Spinal cord (tissue), 10 donors: ENCODE measurements at places on chromosomes 4 and X.

GRCh38 chr4:2537011-2537830 lies 774 bp downstream of the FAM193A start:
- H3K27me3 ChIP-seq: no peaks in the 10 kb centered on the region
- peaks cover 5% of the 10 kb centered on the region for H3K36me3 ChIP-seq
- peak; percentile 11 for DNase-seq
- H3K4me1 ChIP-seq: peaks cover 26% of the 10 kb centered on the region
- peak overlapping the region; percentile 62 for H3K4me3 ChIP-seq

DNA sequence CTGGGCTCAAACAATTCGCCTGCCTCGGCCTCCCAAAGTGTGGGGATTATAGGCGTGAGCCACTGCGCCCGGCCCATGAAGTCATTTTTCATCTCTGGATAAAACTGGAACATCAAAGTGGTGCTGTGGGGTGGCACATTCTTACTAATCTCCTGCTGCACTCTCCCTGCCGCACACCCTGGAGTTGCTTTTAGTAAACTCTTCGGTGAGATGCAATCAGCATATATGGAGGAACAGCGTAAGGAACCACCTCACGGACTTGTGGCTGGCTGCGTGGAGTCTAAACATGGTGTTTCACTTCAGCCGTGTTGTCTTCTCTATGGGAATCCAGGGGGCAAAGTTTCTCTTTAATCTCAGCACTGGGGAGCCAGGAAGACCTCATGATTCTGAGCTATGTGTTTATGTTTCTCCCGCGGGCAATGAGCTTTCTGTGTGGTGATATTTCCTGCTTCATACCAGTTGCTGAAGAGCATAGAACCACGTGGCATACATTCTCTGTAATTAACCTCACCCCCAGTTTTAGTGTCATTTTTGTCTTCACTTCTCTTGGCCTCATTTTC lies 2.1 kb upstream of the RHOH start:
- H3K4me3 ChIP-seq: no peak overlapping the region
- H3K36me3 ChIP-seq: no peaks in the 10 kb centered on the region
- peaks cover 3% of the 10 kb centered on the region for H3K4me1 ChIP-seq
- H3K27me3 ChIP-seq: no peaks in the 10 kb centered on the region
- no peak for DNase-seq

DNA sequence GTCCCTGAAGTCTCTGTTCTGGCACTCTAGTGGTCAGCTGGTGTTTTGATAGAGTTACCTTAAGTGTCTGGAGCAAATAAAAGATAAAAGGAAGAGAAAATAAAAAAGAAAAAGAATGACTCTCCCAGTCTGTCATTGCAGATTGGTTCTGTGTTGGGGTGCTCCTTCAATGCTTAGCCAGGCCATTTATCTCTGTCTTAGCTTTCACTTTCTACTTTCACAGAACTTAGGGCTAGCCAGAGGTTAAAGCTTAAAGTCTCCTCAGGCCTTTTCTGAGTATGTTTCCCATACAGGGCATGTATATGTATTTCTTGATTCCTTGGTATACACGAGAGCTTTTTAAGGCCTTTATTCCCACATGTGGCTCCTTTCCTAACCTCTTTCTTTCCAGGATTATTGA lies 83.1 kb upstream of the TEX13D start:
- H3K36me3 ChIP-seq: no peaks in the 10 kb centered on the region
- H3K27me3 ChIP-seq: no peaks in the 10 kb centered on the region
- H3K4me3 ChIP-seq: no peak overlapping the region
- H3K4me1 ChIP-seq: no peaks in the 10 kb centered on the region
- no peak overlapping the region for H3K27ac ChIP-seq

DNA sequence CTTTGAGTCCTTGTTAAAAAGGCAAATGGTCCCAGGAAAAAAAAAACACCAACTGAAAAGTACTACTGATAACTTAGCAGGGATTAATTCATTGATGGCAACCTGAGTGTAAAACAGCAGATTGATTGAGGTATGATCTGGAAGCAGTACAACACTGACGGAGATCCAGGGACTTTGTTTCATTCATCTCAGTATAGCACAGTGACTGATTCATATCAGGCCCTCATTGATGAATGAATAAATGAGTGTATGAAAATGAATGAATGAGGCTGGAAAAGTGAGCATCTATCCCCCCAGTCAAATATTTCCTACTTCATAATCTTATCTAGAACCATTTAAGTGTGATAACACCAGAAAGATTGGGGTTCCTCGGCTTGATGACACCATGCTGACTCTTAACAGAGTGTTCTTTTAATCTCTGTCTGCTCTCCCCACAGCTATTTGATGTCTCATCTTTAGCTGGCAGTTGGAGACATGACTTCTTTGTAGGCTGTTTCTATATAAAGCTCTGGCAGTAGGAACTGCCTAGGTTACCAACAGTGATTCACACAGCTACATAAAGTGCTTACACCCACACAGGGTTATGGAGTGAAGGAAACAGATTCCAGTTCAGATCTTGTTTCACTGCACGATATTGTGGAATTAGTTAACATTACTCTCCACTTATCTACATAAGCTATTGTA lies 18.6 kb upstream of the RNF128 start:
- H3K4me1 ChIP-seq: no peaks in the 10 kb centered on the region
- no peak overlapping the region for H3K27ac ChIP-seq
- DNase-seq: no peak
- no peaks in the 10 kb centered on the region for H3K36me3 ChIP-seq

- no peak for DNase-seq
- H3K36me3 ChIP-seq: no peaks in the 10 kb centered on the region
- H3K4me1 ChIP-seq: no peaks in the 10 kb centered on the region
- no peak overlapping the region for H3K27ac ChIP-seq
- H3K4me3 ChIP-seq: no peak overlapping the region
- H3K27me3 ChIP-seq: no peaks in the 10 kb centered on the region
Observed at GRCh38 chrX:30814978-30815377, 74.1 kb downstream of the TAB3 start.

DNA sequence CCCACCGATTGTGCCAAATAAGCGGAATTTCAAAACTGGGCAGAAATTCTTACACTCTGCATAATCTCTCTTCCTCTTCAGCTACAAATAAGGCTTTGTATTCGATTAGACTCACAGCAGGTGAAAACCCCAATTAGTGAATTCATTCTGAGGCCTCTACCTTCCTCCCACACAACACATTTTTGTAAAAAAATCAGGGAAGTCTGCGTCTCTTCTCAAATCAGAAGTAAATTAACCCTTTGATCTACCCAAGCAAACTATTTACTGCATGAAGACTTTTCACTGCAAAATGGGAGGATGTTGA lies 200.6 kb upstream of the FTHL17 start:
- DNase-seq: no peak
- H3K4me1 ChIP-seq: no peaks in the 10 kb centered on the region
- H3K27ac ChIP-seq: no peak overlapping the region
- H3K4me3 ChIP-seq: no peak overlapping the region

DNA sequence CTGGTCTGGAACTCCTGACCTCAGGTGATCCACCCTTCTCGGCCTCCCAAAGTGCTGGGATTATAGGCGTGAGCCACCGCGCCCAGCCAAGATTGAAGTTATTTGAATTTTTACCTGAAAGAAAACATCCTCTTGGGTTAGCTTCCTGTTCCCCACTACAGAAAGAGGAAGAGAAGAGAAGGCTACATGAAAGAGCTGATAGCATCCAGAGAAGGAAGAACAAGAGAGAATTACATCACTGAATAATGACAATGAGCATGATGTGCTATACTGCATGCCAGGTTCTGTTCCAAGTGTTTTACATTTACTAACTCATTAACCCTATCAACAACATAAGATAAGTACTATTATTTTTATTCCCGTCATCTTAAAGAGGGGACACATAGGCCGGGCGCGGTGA lies 11.5 kb upstream of the TBC1D1 start:
- H3K4me3 ChIP-seq: no peak overlapping the region
- H3K27me3 ChIP-seq: no peaks in the 10 kb centered on the region
- no peaks in the 10 kb centered on the region for H3K4me1 ChIP-seq

- no peaks in the 10 kb centered on the region for H3K27me3 ChIP-seq
- DNase-seq: no peak
- H3K27ac ChIP-seq: no peak overlapping the region
- no peak overlapping the region for H3K4me3 ChIP-seq
Observed at GRCh38 chr4:98720871-98721480, 62.6 kb upstream of the TSPAN5 start.

DNA sequence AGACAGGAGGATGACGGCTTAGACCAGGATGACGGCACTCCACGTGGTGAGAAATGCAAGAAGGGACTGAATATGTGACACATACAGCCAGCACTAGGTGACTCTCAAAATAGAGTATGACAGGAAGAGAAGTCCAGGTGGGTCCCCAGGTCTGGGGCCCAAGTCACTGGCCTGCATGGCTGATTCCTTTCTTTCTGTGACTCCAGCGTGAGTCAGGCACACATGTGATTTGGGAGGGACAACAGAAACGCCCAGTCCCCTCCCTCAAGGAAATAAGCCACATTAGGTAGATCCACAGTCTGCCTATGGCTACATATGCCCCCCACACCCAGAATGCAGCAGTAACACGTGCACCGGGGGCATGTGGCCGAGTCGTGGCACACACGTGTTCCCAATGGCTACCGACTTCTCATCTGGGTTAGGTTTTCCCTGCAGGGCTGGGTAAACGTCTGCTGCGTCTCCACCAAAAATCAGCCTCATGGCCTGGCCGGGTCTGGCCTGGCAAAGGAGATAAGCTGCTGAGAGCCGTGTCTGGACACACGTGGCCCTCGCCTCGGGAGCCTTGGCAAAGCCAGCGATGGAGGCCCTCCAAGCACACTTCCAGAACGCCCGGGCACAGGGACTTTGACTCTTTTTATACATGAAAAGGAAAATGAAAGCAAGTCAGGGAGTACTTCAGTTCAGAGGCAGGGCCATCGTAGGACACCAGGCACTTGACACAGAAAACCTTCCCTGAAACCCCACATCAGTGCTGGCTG lies 19.3 kb downstream of the SEL1L3 start:
- no peaks in the 10 kb centered on the region for H3K4me1 ChIP-seq
- no peak overlapping the region for H3K4me3 ChIP-seq
- peaks cover 11% of the 10 kb centered on the region for H3K36me3 ChIP-seq
- no peak overlapping the region for H3K27ac ChIP-seq
- DNase-seq: no peak

DNA sequence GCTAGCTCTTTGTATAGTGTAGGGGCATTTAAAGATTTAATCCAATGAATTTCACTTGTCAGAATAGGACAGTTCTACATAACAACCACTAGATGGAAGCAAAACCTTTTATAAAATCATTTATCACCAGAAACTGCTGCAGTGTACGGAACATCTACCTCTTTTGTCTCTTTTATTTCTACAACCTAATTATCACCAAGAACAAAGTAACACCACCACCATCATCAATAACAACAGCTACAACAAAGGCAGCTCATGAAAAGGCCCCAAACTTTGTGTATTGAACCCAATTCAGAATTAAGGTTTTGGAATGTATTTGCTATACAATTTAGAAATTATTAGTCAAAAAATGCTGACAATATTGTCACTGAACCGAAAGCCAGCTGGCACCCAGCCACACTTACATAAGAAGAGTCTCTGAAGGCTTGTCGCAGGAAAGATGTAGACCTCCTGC lies 260.9 kb upstream of the RPS6KA3 start:
- no peak overlapping the region for H3K4me3 ChIP-seq
- H3K4me1 ChIP-seq: no peaks in the 10 kb centered on the region

GRCh38 chr4:129822701-129823100 lies 726.7 kb downstream of the C4orf33 start:
- DNase-seq: no peak
- no peaks in the 10 kb centered on the region for H3K4me1 ChIP-seq

DNA sequence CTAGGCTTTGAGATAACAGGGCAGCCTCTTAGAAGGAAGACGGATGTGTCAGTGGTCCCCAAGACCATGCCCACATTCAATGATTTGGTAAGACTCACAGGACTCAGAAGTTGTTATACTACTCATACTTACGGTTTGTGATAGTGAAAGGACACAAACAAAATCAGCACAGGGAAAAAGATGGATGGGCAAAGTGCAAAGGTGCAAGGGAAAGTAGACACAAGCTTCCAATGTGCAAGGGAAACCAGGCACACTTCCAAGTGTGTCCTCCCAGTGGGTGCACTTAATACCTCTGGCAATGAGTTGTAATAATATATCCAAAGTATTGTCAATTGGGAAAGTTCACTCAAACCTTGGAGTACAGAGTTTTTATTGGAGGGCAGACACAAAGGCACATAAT lies 53.8 kb upstream of the VCX start:
- no peaks in the 10 kb centered on the region for H3K4me1 ChIP-seq
- H3K36me3 ChIP-seq: no peaks in the 10 kb centered on the region
- no peak overlapping the region for H3K4me3 ChIP-seq
- H3K27me3 ChIP-seq: peaks cover 4% of the 10 kb centered on the region
- no peak for DNase-seq
- no peak overlapping the region for H3K27ac ChIP-seq

DNA sequence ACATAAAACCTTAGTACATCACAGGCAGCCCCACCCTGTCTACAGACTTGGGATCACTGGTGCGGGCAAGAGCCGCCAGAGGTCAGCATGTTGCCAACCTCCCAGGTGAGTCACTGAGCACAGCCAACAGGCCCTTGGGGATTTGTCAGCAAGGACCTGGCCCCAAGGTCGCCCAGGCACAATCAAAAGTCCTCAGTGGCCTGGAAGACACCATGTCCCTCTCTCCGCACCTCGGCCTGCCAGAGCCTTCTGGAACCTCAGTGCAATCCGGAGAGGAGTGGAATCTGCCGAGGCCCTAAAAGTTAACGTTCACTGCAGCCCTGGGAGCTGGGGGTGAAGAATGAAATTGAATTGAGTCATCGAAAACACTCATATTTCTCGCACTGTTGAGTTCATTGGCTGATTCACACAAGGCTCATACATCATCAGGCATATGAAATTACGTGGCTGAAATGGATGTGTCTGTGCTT lies 74.3 kb downstream of the WFS1 start:
- H3K27ac ChIP-seq: no peak overlapping the region
- peaks cover 6% of the 10 kb centered on the region for H3K4me1 ChIP-seq
- no peaks in the 10 kb centered on the region for H3K27me3 ChIP-seq
- DNase-seq: peak; percentile 61
- peaks cover 46% of the 10 kb centered on the region for H3K36me3 ChIP-seq

- H3K36me3 ChIP-seq: no peaks in the 10 kb centered on the region
- no peak for DNase-seq
- H3K27me3 ChIP-seq: peaks cover 33% of the 10 kb centered on the region
- peaks cover 19% of the 10 kb centered on the region for H3K4me1 ChIP-seq
- H3K4me3 ChIP-seq: no peak overlapping the region
- no peak overlapping the region for H3K27ac ChIP-seq
Observed at GRCh38 chrX:120308558-120308957, 2.7 kb downstream of the TMEM255A start.
